ENCODE measurements at places on chromosomes 7 and 10.

GRCh38 chr7:33952824-33953223 lies 47.5 kb downstream of the BMPER start:
- no peak for DNase-seq

DNA sequence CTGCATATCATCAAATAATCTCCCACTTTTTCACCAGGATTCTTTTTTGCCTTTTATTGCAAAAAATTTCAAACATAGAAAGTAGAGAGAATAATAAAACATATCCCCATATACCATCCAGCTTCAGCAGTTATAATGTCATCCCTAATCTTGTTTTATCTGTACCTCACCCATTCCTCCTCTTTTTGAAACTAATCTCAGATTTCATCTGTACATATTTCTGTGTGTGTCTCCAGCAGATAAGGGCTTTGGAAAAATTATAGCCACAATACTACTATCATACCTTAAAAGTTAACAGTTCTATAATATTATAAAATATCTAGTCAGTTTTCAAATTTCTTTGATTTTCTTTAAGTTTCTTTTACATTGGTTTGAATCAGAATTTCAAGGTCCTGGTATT lies 7.6 kb upstream of the ENTPD1 start:
- no peak for DNase-seq

DNA sequence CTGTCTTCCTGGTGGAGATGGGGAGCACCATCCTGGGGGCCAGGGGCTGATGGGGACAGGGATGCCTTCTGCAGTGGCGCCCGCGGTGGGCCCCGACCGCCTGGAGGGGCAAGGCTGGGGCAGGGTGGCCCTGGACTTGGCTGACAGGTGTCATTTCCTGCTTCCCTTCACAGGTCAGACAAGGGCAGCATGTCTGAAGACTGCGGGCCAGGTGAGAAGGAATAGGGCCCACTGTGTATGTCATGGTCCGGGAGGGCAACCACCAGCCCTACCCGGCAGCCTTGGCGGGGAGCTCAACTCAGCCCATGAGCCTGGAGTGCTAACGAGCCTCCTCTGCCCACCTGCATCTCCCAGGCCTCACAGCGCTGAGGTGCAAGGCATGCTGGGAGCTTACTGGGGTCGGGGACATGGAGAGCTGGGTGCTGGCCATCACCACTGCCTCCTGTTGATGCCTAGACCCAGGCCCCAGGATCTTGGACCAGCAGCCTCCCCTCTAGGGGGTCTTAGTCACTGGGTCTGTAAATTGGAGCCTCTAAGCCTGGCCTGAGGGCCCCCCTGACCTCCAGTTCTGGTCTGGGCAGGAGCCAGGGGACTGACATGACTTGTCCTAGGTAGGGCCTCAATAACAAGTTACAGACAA lies 28.0 kb upstream of the SRRM3 start:
- DNase-seq = no peak

GRCh38 chr10:32332299-32332750 lies 14.6 kb downstream of the EPC1 start:
- DNase-seq = no peak

DNA sequence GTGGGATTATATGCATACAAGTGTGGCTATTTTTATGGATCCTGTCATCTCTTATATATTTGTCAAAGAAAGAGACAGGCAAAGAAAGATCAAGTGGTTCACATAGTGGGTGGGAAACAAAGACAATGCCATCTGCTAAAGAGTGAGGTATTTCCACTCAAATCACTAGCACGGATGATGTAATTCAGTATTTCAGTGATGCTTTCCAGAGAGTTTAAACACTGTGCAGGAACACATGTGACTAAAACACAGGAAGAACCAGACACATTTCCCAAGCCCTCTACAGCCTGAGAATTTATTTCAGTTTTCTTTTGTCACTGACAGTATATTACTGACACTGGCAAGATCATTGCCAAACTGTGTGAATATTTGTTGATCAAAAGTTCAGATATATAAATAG lies 885.7 kb upstream of the CELF2 start:
- DNase-seq = no peak

DNA sequence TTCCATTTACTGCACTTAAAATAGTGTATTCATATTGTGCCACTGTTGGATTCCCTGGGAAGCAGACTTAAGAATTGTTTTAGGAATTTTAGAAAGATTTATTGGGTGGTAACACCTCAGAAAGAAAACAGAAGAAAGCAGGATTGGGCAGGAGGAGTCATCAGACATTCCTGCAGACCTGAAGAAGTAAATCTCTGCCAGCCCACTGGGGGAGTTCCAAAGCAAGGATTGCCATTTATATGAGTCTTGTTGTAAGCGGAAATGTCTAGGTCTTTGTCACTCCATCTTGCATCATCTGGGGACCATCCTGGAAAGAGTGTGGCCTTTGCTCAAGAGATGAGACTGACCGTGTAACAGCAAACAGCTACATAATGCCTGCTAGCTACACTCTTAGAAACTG lies 947.6 kb upstream of the POT1 start:
- no peak for DNase-seq

- no peak for DNase-seq
Measured at GRCh38 chr7:305410-306151, 15.6 kb downstream of the FOXL3 start.

DNA sequence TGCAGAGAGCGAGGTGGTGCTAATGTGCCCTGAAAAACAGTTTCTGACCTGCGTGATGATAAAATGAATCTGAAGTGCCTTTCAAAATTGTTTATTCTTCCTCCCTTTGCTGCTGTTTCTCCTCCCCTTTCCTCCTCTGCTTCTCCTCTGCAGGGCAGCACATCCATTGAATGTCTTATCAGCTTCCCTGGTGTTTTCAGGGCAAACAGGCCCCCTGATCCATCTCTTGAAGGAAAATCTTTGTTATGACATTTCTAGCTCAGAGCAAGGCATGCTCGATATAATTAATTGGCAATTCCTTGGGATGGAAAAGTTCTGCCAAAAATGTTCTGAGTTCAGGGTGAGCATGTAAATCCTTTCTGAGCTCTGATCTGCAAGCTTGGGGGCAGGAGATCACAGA lies 364.2 kb upstream of the ZNF32 start:
- no peak for DNase-seq

DNA sequence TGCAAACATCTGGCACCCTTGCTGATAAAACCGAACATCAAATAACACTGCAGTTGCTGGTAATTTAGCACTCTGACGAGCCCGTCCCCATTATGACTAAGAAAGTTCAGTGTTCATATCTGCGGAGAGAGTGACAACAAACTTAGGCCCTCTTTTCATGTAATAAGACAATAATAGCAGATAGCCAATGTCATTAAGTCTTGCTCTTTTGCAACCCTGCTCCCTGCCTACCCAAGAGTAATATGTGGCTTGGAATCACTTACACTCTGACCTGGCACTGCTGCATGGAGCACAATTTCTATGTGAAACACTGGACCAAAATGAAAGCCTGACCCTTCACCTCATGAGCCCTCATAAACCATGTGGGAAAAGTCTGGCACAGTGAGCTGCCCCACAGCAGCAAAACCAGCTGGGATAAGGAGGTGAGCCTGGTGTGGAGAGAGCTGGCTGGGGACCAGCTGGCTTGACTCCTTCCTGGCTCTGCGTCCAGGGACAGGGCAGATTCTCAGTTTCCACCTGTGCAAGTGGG lies 86.5 kb downstream of the HIPK2 start:
- DNase-seq = no peak

DNA sequence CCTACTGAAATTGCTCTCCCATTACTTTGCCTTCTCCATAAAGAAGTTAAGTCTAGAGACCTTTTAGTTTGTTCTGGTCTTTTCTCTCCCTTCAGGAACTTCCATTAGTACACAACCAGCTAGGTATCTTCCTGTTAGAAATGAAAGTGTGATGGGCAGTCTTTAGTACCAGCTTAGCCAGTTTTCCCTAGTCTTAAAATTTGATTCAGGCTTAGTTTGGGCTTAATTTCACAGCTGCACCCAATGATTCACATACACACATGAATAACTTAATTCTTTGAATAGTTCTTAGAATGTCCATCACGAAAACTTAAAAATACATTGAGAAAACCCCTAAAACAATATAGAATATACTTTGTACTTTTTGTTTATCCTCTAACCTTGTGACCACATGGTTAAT lies 2.4 kb upstream of the PPP1R9A start:
- no peak for DNase-seq

DNA sequence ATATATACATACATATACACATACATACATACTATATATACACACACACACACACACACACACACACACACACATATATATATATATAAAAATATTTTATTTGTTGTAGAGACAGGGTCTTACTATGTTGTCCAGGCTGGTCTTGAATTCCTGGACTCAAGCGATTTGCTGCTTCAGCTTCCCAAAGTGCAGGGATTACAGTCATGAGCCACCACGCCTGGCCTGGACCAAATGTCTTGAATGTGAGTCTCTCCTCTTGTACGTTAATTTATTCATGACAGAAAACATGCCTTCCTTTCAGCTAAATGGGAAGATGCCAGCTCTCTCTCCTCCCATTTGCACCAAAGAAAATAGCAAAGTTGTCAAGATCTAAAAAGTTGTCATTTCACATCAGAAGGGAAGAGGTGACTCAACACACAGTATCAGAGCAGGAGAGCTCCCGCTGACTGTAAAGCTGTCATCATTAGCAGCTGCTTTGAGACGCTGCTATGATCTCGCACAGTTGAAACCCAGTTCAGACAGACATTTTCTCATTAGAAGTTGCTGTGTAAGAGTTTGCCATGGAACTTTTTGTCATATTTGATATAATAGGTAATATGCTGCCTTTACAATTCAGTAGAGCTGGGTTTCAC lies 224.3 kb downstream of the SFMBT2 start:
- DNase-seq = no peak

DNA sequence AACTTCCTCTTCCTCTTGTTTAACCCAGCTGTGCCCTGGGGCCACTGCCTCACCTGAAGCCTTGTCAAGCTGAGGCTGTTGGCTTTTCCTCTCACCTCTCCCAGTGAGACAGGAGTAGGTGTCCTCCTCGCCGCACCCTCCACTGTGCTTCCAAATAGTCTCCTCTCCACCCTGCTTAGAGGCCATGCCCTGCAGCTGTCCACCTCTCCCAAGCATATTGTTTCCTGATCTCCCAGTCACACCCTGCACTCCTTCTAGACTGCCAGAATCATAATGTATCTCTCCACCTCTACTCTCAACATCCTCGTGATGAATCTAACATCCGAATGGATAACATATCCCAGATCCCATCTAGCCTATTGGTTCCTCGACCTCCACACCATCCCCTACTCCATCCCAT lies 196.3 kb upstream of the GHITM start:
- DNase-seq = no peak

DNA sequence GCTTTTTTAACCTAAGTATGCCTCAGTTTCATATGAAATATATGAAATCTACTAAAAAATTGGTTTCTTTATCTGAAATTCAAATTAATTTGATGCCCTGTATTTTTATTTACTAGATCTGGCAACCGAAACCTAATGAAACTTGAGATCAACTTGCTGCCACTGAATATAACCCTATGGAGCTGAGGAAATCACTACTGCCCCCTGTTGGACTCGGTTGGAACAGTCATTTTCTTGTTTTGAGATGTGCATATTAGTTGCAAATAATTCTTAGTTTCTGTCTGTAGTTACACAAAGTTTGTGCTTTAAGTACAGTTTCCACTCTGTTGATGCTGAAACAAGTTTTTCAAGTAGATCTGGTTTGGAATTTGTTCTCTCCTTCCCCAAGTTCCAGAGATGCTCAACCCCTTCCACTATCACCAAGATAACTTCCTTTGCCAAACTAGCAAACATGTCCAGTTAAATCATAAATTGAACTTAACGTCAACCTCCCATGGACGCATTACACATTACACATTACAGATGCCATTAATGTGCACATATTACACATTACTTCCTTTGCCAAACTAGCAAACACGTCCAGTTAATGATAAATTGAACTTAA lies 22.2 kb upstream of the EXOC4 start:
- DNase-seq = peak; percentile 23

DNA sequence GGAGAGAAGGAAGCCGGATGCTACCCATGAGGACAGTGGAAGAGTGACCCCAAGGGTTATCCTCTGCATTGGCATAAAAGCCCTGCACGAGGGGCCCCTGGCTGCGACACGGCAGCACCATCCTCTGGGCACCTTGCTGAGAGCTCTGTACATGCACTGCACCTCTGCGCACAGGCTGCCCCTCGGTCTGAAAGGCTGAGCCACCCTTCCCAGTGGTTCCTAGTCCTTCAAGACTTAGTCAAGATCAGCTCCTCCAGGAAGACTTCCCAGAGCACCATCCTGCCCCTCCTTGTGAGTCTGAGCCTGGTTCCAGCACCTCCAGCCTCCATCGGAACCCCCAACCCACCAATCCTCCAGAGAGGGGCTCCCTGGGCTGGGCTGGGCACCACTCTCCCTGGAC lies 37.9 kb upstream of the CNPY1 start:
- DNase-seq = no peak

DNA sequence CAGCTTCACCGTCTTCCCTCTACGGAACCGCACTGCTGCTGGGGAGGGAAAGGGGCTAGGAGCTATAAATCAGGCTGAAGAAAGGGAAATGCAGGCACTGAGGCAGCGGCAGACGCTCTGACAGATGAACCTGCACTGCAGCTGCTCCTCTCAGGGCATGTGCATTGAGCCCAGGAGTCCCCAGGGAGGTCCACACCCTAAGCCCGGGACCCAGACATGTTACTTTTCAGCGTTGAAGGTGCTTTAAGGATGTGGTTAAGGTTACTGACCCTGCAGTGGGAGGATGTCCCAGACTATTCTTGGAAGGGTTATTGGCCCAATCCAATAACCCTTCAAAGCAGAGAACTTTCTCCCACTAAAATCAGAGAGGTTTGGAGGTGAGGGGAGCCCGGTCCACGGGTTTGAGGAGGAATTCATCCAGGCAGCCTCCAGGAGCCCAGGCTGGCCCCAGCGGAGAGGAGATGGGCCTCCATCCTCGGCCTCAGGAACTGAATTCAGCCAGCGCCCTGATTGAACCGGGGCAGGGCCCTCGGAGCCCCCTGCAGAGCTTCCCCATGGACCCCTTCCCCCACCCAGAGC lies 75.4 kb downstream of the ADARB2 start:
- no peak for DNase-seq

DNA sequence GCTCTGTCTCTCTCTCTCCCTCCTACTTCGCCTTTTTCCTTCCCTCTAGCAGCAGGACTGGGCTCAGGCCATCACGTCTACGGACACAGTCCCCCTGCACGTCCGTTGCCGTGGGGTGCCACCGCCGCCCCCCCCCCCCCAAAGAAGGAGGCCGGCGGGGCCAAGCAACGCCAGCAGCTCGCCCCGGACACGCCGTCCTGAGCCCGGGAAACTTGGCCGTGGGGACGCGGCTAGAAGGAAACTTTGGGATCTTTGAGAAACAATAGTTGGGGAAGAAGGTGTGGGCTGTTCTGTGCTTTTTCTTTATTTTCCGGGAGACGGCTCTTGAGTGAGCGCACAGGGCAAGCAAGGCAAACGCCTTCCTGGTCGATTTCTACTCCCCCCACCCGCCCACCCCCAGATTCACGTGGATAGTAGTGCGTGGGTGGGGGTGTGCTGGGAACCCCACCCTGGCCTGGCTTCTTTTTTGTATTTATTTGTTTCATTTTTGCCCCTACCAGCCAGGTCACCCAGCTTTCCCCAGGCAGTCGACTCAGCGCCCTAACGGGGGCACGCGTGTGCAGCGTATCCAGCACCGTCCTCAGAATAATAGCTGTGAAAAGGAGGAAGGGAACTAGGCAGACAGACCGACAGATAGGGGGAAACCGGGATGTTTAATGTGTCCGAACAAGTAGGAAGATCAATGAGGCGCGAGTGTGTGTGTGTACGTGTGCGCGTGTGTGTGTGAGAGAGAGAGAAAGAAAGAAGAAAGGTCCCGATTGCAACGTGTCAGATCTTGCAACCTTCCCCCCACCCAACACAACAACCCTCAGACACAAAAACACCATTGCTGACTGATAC lies 1.4 kb downstream of the MXI1 start:
- no peak for DNase-seq

GRCh38 chr7:158291998-158292397 lies 295.6 kb downstream of the PTPRN2 start:
- no peak for DNase-seq
